ENCODE measurements at places on chromosomes 6 and 20. TPM values are rescaled to one million over a fixed set of nuclear protein-coding genes. Genes with fewer than 3 reads are reported as not detected.
A peak's percentile ranks its signal among the peaks of the same experiment; 100 is the strongest.

GRCh38 chr20:5504061-5504739 lies 187.4 kb upstream of the PROKR2 start:
- H3K27me3 ChIP-seq, result no peaks in the 10 kb centered on the region
- no peaks in the 10 kb centered on the region for H3K4me1 ChIP-seq
- DNase-seq, result peak; percentile 40

GRCh38 chr6:109441069-109441816 lies 719 bp downstream of the SMPD2 start:
- peak; percentile 37 for DNase-seq
- peaks cover 28% of the 10 kb centered on the region for H3K4me1 ChIP-seq
- peak overlapping the region; percentile 85 for H3K4me3 ChIP-seq
- peak overlapping the region; percentile 82 for H3K27ac ChIP-seq
- H3K36me3 ChIP-seq, result peaks cover 40% of the 10 kb centered on the region

DNA sequence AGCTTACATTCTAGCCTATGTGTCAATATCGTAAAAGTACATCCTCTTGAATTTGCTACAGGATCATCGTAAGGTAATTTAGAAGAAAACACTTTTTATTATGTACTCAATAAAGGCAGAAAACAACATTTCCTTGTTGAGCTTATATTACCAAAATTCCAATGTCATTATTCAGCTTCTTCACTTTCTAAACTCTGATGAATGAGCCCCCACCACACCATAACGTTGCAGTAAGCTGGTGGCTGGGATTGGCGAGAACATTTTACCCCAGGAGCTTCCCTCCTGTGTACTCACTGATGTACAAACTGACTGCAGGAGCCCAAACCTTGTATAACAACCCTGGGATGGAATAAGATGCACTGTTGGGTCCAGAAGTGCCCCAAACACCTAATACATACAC lies 238.1 kb upstream of the MARCKS start:
- H3K27ac ChIP-seq, result no peak overlapping the region
- no peaks in the 10 kb centered on the region for H3K36me3 ChIP-seq
- H3K4me1 ChIP-seq, result no peaks in the 10 kb centered on the region
- no peak for DNase-seq

DNA sequence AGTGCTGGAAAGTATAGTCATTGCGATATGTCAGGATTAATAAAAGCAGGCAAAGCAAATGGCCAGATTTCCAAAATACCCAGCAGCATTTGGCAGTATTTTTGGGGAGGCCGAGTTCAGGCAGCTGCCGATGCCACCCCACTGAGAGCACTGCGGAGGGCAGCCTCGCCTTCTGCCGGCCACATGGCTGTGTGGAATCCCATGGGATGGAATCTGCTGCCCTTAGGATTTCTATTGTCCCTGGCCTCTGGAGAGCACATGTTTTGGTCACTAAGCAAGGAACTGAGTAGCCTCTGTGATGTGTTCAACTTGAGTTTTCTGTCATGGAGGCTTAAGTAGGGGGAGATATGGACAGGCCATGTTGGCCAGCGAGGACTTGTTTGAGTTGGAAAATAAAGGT lies 123.0 kb downstream of the FARS2 start:
- no peak overlapping the region for H3K27ac ChIP-seq
- no peak for DNase-seq
- H3K27me3 ChIP-seq, result no peaks in the 10 kb centered on the region
- no peaks in the 10 kb centered on the region for H3K36me3 ChIP-seq
- no peaks in the 10 kb centered on the region for H3K4me1 ChIP-seq
- no peak overlapping the region for H3K4me3 ChIP-seq

DNA sequence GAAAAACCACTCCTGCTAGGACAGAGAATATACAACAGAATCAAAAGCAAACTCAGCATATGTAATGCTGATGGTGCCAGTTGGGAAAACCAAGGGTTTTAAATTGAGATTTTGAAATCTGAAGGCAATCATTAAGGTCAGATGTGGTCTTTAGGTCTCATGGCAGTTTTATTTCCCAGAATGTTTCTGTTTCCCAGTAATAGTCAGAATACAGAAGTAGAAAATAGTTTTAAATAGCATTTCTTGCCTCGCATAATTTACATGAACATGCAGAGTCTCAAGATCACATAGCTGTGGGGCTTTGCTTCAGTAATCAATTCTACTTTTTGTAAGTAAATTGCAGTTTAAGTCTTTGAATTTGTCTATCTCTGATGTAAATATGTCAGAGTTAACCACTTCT lies 58.1 kb downstream of the RNF144B start:
- H3K27ac ChIP-seq, result no peak overlapping the region
- no peak overlapping the region for H3K4me3 ChIP-seq
- H3K27me3 ChIP-seq, result no peaks in the 10 kb centered on the region

GRCh38 chr6:107531868-107532267 lies 42.0 kb downstream of the SOBP start:
- H3K27me3 ChIP-seq, result no peaks in the 10 kb centered on the region
- no peaks in the 10 kb centered on the region for H3K36me3 ChIP-seq
- H3K27ac ChIP-seq, result no peak overlapping the region

GRCh38 chr6:16949716-16950115 lies 152.1 kb upstream of the STMND1 start:
- no peaks in the 10 kb centered on the region for H3K4me1 ChIP-seq
- no peaks in the 10 kb centered on the region for H3K27me3 ChIP-seq
- H3K27ac ChIP-seq, result no peak overlapping the region
- H3K36me3 ChIP-seq, result no peaks in the 10 kb centered on the region
- no peak for DNase-seq

GRCh38 chr6:134982161-134982560 lies 32.3 kb upstream of the ALDH8A1 start:
- DNase-seq, result no peak
- no peak overlapping the region for H3K4me3 ChIP-seq
- H3K36me3 ChIP-seq, result peaks cover 54% of the 10 kb centered on the region

DNA sequence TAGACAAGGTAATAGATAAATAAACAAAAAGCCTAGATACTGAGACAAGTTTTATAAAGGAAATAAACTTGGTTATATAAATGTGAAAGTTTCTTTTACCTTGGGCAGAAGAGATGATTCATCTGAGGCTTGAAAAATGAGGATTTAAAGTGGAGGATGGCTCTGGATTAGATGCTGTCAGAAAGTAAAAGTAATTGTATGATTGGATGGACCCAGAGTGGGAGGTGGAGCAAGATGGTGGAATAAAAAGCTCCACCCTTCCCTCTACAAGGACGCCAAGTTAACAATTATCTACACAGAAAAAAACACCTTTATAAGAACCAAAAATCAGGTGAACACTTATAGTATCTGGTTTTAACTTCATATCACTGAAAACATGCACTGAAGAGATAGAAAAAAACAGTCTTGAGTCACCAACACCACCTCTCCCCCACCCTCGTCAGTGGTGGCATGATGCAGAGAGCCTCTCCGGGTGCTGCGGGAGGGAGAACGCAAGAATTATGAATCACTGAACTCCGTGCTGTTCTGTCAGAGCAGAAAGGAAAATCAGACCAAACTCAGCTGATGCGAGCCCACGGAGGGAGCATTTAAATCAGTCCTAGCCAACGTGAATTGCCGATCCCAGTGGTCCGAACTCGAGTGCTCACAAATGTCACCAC lies 84.7 kb upstream of the GJE1 start:
- no peak overlapping the region for H3K4me3 ChIP-seq
- no peak for DNase-seq
- H3K27me3 ChIP-seq, result no peaks in the 10 kb centered on the region
- no peaks in the 10 kb centered on the region for H3K36me3 ChIP-seq
- H3K27ac ChIP-seq, result no peak overlapping the region
- no peaks in the 10 kb centered on the region for H3K4me1 ChIP-seq

GRCh38 chr6:11543919-11544518 lies 6.5 kb downstream of the TMEM170B start:
- H3K4me3 ChIP-seq, result no peak overlapping the region
- no peak overlapping the region for H3K27ac ChIP-seq
- H3K36me3 ChIP-seq, result no peaks in the 10 kb centered on the region
- no peaks in the 10 kb centered on the region for H3K27me3 ChIP-seq
- no peak for DNase-seq
- no peaks in the 10 kb centered on the region for H3K4me1 ChIP-seq

GRCh38 chr6:102812242-102812641 lies 1418.7 kb downstream of the GRIK2 start:
- H3K36me3 ChIP-seq, result no peaks in the 10 kb centered on the region
- H3K4me3 ChIP-seq, result no peak overlapping the region
- DNase-seq, result no peak
- H3K4me1 ChIP-seq, result no peaks in the 10 kb centered on the region
- H3K27ac ChIP-seq, result no peak overlapping the region
- H3K27me3 ChIP-seq, result no peaks in the 10 kb centered on the region

DNA sequence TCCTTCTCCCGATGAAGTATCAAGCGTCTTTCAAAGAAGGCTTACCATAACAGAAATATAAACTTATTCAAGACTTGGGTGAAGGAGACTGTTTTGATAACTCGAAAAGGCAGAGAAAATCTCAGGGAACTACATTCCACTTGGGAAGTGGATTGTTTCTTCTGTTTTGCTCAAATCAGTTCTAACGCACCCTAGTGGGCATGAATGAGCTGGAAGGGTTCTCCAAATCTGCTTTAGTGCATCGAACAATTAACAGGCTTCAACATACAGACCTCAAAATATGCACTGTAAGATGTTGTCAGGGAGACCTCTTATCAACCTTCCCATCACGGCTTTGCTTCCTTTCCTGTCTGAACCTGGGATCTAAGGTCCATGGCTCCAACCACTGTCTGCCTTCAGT lies 392.5 kb downstream of the CD83 start:
- H3K27me3 ChIP-seq, result no peaks in the 10 kb centered on the region
- no peak overlapping the region for H3K4me3 ChIP-seq
- no peak for DNase-seq
- no peaks in the 10 kb centered on the region for H3K36me3 ChIP-seq

- H3K4me3 ChIP-seq, result peak overlapping the region; percentile 32
- H3K27ac ChIP-seq, result no peak overlapping the region
- no peak for DNase-seq
- peaks cover 9% of the 10 kb centered on the region for H3K4me1 ChIP-seq
These were observed 24.1 kb upstream of the MAP3K7 start for GRCh38 chr6:90610751-90611542.

DNA sequence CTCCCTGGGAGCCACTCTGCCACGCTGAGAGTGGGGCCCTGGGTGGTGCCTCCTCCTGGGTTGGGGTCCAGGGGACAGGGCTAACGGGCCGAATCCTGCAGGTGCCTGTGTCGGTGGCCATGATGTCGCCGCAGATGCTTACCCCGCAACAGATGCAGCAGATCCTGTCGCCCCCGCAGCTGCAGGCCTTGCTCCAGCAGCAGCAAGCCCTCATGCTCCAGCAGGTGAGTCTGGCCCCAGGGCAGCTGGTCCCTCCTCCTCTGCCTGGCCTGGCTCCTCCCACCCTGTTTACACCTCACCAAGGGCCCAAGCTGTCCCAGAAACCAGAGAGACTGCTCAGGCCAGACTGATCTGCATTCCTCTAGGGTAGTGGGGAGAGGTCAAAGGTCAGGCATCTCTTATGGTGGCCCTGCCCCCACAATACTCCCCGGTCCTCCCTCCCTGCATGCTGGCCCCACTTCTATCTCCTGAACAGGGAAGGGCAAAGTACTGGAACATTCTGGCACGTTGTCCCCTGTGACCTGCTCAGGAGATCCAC lies 38.6 kb downstream of the FOXP4 start:
- H3K36me3 ChIP-seq, result peaks cover 7% of the 10 kb centered on the region
- H3K27ac ChIP-seq, result no peak overlapping the region
- no peak overlapping the region for H3K4me3 ChIP-seq
- H3K27me3 ChIP-seq, result no peaks in the 10 kb centered on the region
- H3K4me1 ChIP-seq, result no peaks in the 10 kb centered on the region
- DNase-seq, result no peak

DNA sequence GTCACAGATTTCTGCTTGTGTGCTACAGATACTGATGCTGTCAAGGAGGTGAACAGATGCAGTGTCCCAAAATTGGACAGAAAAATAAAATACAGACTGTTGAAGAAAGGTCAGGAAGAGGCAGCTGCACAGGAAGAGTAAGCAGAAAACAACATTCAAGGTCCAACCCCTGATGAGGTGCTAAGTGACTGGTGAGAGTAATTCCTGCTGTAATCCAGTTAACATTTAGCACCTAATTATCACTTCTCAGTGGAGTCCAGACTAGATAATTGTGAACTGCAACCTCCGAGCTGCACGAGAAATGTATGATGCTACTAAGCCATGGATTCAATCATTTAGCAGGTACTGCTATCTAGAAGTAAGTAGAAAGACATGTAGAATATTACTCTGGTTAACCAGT lies 36.3 kb upstream of the NRSN1 start:
- no peak overlapping the region for H3K4me3 ChIP-seq
- no peaks in the 10 kb centered on the region for H3K36me3 ChIP-seq
- H3K4me1 ChIP-seq, result no peaks in the 10 kb centered on the region

DNA sequence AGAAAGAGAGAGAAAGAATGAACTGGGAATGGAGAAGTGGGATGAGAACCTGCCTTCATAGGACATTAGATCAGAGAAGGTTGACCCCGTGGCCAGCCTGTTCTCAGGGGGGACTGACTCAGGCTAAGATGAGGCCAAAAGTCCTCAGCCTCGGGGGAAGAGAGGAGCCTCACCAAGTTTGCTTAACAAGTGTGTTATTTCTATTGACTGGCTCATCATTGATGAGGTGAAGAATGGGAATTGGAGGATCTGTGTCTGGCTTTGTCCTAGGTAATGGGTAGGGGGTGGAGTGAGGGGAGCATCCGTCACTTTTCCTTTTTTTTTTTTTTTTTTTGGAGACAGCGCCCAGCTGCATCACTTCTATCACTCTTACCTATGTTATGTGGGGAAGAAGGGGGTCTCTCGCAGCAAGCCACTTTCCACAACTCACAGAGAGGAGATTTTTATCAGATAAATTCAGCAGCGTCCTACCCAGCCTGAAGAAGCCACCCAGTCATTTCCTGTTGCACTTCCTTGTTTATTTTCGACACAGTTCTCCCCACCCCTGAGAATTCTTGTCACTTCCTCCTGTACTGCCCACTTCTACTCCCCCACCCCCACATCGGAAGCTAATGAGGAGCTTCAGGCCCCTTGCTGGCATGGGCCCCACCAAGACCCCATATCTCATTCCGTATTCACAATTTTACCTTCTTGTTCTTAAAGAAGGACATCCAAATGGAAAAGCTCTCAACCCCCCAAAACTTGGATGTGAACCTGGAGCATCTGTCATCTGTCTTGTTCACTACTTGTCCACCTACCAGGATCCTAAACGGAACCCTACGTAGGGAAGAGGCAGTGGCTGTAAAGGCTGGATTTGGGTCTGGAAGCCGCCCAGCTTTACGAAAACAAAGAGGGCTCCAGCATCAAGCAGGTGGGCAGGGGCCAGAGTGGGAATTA lies 2.8 kb upstream of the RNASET2 start:
- H3K27me3 ChIP-seq, result peaks cover 2% of the 10 kb centered on the region
- H3K4me3 ChIP-seq, result no peak overlapping the region
- H3K27ac ChIP-seq, result peak overlapping the region; percentile 91
- peak; percentile 67 for DNase-seq
- H3K4me1 ChIP-seq, result peaks cover 26% of the 10 kb centered on the region
- no peaks in the 10 kb centered on the region for H3K36me3 ChIP-seq

Gene GTSF1L
- 0.75 TPM for polyA plus RNA-seq

Gene CD93
- polyA plus RNA-seq, result 16.4 TPM

Gene FLRT3
- polyA plus RNA-seq, result 7.5 TPM

Gene DEFB114
- not detected for polyA plus RNA-seq

Data from thymus (tissue), 14 donors.